ENCODE measurements at places on chromosomes 1 and 21. TPM values are rescaled to one million over a fixed set of nuclear protein-coding genes. Genes with fewer than 3 reads are reported as not detected.

The RAD54L gene
- 11.5 TPM for polyA plus RNA-seq

The KCNAB2 gene
- polyA plus RNA-seq = 6.1 TPM

The SHCBP1L gene
- not detected for polyA plus RNA-seq

DNA sequence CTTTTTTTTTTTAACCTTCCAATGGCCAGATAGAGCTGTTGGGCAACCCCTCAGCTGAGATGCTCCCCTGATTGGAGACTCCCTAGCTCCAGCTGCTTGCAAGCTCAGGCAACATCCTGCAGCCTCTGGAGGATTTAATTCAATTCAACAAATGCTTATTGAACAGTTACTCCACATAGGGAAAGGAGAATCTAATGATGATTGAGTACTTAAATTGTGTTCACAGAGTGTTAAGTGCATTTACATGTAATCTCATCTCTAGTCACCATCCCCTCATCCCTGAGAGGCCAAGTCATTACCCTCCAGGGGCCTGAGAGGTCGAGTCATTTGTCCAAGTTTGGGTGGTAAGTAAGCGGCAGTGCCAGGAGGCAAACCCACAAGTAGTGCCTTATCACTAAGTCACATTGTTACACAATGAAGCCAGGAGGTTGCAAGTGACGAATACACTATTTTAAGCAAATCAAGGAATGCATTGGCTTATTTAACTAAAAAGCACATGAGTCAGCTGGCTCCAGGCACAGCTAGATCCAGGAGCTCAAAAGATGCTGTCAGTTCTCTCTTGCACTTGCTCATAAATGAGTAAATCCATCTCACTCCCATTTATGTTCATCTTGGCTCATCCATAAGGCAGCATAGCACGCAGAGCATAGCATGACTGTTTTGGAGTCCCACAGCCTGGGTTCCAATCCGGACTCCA is 64.3 kb downstream of the OPTC start:
- H3K36me3 ChIP-seq = no peaks in the 10 kb centered on the region
- H3K27ac ChIP-seq = peak overlapping the region; percentile 96
- H3K4me3 ChIP-seq = peak overlapping the region; percentile 43
- DNase-seq = no peak
- peaks cover 41% of the 10 kb centered on the region for H3K4me1 ChIP-seq
- H3K27me3 ChIP-seq = no peaks in the 10 kb centered on the region

GRCh38 chr1:5297886-5298239 is 643.5 kb downstream of the AJAP1 start:
- no peaks in the 10 kb centered on the region for H3K36me3 ChIP-seq
- H3K4me3 ChIP-seq = no peak overlapping the region
- peak overlapping the region; percentile 28 for H3K27ac ChIP-seq
- no peaks in the 10 kb centered on the region for H3K27me3 ChIP-seq

DNA sequence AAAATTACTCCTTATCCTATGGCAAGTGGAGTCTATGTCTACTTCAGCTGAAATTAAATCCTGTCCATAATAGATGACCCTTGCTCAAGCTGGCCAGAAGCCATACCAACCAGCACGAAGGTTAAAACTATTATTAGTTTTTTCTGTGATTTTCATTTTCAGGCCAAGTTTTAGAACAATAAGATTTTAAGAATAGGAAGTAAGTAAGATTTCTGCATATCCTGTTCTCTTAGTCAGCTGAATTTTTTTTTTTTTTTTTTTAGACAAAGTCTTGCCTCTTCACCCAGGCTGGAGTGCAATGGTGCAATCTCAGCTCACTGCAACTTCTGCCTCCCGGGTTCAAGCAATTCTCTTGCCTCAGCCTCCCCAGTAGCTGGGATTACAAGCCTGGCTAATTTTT is 6.1 kb upstream of the RBP7 start:
- DNase-seq = no peak
- H3K36me3 ChIP-seq = no peaks in the 10 kb centered on the region
- H3K4me3 ChIP-seq = no peak overlapping the region
- no peak overlapping the region for H3K27ac ChIP-seq

GRCh38 chr1:163824490-163824889 is 502.7 kb downstream of the NUF2 start:
- no peaks in the 10 kb centered on the region for H3K27me3 ChIP-seq
- no peak for DNase-seq
- no peaks in the 10 kb centered on the region for H3K36me3 ChIP-seq
- no peak overlapping the region for H3K27ac ChIP-seq

GRCh38 chr1:160993544-160994193 is 27.3 kb downstream of the F11R start:
- DNase-seq = peak; percentile 45
- H3K27ac ChIP-seq = no peak overlapping the region
- no peaks in the 10 kb centered on the region for H3K36me3 ChIP-seq
- peaks cover 4% of the 10 kb centered on the region for H3K4me1 ChIP-seq
- H3K27me3 ChIP-seq = no peaks in the 10 kb centered on the region

DNA sequence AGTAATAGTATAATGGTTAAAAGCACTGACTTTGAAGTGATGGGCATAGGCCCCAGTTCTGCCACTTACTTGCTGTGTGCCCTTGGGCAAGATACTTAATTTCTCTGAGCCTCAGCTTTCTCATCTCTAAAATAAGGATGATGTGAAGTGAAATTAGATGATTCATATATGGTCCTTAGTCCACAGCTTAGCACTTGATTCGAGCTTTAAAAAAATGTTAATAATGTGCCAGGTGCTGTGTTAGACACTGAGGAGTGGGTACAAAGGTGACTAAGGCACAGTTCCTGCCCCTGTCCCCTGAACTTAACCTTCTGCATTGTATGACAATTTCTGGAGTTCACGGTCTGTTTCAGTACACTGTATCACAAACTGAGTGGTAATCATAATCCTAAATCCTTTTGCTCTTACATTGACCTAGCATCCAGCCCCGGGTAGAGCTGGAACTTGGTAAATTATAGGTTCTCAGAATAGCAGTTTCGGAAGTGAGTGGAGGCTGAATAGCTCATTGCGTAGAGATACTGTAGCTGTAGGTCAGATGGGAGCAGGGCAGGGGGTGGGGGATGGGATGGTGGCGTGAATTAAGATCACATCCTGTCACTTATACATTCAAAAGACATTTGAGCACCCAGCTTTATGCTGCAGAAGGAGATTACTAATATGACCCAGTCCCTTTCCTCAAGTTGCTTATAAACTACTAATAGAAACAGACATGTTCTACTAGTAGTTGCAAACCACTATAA is 1.5 kb downstream of the ZNF691 start:
- no peak overlapping the region for H3K27ac ChIP-seq
- H3K36me3 ChIP-seq = peaks cover 13% of the 10 kb centered on the region
- H3K4me1 ChIP-seq = peaks cover 11% of the 10 kb centered on the region
- no peak for DNase-seq
- peak overlapping the region; percentile 64 for H3K4me3 ChIP-seq
- H3K27me3 ChIP-seq = no peaks in the 10 kb centered on the region

- H3K36me3 ChIP-seq = no peaks in the 10 kb centered on the region
- no peaks in the 10 kb centered on the region for H3K4me1 ChIP-seq
- no peak overlapping the region for H3K4me3 ChIP-seq
- peak; percentile 5 for DNase-seq
- no peaks in the 10 kb centered on the region for H3K27me3 ChIP-seq
- H3K27ac ChIP-seq = no peak overlapping the region
Observed at GRCh38 chr21:30268608-30269197, 14.0 kb downstream of the KRTAP24-1 start.

DNA sequence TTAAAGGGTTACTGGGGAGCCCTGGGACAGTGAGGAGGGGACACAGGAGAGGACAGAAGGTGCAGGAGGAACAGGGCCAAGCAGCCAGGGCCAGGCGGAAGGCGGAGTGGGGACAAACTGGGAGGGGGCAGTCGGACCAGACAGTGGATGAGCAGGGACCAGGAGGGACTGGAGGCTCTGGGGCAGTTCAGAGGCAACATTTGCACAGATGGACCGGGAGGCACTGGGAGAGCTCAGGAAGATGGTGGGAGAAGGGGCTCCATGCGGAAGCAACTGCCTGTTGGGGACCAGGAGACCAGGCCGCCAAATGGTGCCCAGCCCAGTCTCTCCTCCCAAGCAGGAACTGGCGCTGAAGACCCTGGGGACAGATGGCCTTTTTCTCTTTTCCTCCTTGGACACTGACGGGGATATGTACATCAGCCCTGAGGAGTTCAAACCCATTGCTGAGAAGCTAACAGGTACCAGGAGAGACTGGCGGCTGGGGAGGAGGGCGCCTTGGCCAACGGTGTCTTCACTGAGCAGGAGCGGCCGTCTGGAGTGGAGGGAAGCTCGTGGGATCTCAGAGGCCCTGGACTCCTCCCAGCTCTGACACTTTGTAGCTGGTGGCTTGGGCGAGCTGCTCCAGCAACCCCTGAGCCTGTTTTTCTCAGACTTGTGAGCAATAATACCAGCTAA is 847 bp downstream of the SELENON start:
- peak overlapping the region; percentile 20 for H3K27ac ChIP-seq
- H3K27me3 ChIP-seq = no peaks in the 10 kb centered on the region
- DNase-seq = no peak
- H3K4me3 ChIP-seq = peak overlapping the region; percentile 53

GRCh38 chr1:173355281-173356031 is 121.7 kb upstream of the PRDX6 start:
- no peaks in the 10 kb centered on the region for H3K27me3 ChIP-seq
- no peaks in the 10 kb centered on the region for H3K36me3 ChIP-seq
- peak overlapping the region; percentile 62 for H3K27ac ChIP-seq
- DNase-seq = no peak

DNA sequence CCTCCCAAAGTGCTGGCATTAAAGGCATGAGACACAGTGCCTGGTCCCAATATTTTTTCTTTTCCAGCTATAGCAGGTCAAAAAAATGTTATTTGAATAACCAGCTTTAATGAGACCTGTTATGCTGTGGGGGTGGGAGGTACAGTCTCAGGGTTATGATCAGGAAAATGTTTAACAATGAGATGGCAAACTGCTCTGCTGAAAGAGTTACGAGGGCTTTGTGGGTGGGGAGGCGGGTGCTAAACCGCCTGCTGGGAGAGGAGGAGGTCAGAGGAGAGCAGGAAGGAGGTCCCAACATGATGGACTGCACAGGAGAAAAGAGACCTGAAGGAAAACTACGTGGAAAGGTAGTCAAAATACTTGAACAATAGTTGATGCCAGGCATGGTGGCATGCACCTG is 126.0 kb upstream of the B3GALT2 start:
- no peak overlapping the region for H3K27ac ChIP-seq
- H3K4me3 ChIP-seq = no peak overlapping the region
- H3K4me1 ChIP-seq = no peaks in the 10 kb centered on the region
- DNase-seq = no peak

GRCh38 chr1:246142320-246142893 is 364.7 kb downstream of the SMYD3 start:
- H3K4me1 ChIP-seq = peaks cover 8% of the 10 kb centered on the region
- H3K27me3 ChIP-seq = no peaks in the 10 kb centered on the region
- H3K36me3 ChIP-seq = no peaks in the 10 kb centered on the region
- DNase-seq = no peak
- H3K27ac ChIP-seq = no peak overlapping the region

GRCh38 chr1:180343921-180344769 is 114.1 kb downstream of the LHX4 start:
- no peak overlapping the region for H3K27ac ChIP-seq
- H3K27me3 ChIP-seq = no peaks in the 10 kb centered on the region
- no peak overlapping the region for H3K4me3 ChIP-seq
- H3K36me3 ChIP-seq = no peaks in the 10 kb centered on the region
- peak; percentile 24 for DNase-seq

DNA sequence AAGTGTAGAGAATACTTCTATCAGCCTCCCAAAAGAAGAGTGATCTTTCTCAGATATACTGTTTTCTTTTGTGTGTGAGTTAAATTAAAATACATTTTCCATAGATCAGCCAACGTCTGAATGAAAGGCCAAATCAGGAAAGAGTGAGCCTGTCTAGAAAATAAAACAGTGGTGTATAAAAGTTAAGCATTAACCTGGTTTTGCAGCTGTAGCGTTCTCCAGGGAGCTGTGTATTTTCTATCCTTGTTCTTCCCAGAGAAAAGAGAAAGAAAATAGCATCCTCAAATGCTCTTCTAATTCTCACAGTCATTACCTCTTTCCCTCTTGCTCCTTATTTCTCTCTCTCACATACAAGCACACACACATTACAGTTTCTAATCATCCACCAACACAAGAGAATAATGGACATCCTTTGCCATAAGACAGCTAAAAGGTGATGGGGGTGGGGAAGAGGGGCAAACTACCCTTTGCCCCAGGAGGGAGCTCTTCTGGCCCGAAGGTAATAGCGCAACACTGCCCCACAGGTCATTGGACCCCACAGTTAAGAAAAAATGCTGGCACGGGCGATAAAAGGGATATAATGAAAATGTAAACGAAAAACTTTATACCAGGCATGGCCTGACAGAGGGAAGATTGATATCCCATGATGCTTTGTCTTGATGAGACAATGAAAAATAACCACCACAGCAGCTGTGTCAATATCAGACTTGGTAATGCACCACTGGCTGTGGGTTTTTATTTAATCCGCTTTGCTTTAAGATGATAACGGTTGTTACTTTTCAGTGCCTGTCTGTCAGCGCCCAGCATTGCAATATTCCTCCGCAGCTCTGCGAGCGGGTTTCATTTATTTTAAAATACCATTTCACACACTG is 150.3 kb downstream of the NUF2 start:
- no peaks in the 10 kb centered on the region for H3K4me1 ChIP-seq
- no peaks in the 10 kb centered on the region for H3K36me3 ChIP-seq
- DNase-seq = no peak
- no peak overlapping the region for H3K27ac ChIP-seq

- no peaks in the 10 kb centered on the region for H3K27me3 ChIP-seq
- peaks cover 11% of the 10 kb centered on the region for H3K36me3 ChIP-seq
- peak overlapping the region; percentile 68 for H3K27ac ChIP-seq
- peaks cover 12% of the 10 kb centered on the region for H3K4me1 ChIP-seq
Observed at GRCh38 chr1:23779826-23780371, 1.7 kb downstream of the PITHD1 start.

DNA sequence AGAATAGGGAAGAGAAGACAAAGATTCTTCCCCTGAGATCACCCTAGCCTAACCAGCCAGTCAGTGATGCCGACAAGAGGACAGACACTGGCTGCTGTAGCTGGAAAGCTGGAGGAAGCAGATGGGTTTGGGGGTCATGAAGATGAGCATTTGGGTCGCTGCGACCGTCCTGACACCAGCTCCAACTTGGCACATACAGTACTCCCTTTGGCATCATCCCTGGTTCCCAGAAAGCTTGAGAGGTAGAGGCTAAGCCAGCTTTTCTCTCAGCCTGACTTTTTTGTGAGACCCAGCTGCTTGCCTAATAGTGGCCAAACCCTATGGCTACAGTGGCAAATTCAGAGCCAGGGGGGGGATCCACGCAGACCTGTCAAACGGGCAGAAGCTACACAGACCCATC is 43.0 kb upstream of the IKBKE start:
- DNase-seq = no peak
- no peak overlapping the region for H3K27ac ChIP-seq
- peaks cover 48% of the 10 kb centered on the region for H3K36me3 ChIP-seq
- H3K27me3 ChIP-seq = no peaks in the 10 kb centered on the region
- no peaks in the 10 kb centered on the region for H3K4me1 ChIP-seq

GRCh38 chr1:154198756-154199562 is 7.1 kb upstream of the TPM3 start:
- no peaks in the 10 kb centered on the region for H3K27me3 ChIP-seq
- no peaks in the 10 kb centered on the region for H3K36me3 ChIP-seq
- H3K27ac ChIP-seq = no peak overlapping the region
- peak; percentile 78 for DNase-seq
